Gastrocnemius medialis (tissue), 4 donors: ENCODE measurements at places on chromosomes 2 and 18. TPM values are rescaled to one million over a fixed set of nuclear protein-coding genes. Genes with fewer than 3 reads are reported as not detected.

Gene GRB14
- 4.0 TPM for total RNA-seq

DNA sequence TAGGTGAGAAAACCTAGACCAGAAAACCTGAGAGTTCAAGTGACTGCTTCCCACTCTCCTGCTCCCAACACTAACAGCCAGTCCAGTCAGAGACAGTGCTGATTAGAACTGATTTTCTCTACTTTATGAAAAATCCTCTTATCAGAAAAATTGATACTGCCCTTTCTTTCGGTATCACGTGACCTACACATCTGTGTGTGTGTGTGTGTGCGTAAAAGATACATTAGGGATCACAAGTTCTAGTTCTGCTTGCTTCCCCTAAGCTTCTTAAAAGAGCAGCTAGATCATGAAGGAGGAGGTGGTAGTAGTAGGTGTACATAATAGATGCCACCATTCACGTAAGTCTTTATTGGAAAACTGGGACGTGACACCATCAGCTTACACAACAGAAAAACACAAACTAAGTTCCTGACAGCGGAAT, 1.5 kb downstream of the ARL5A start:
- H3K27me3 ChIP-seq = no peaks in the 10 kb centered on the region
- no peaks in the 10 kb centered on the region for H3K36me3 ChIP-seq
- H3K4me3 ChIP-seq = peak overlapping the region; percentile 87
- peak overlapping the region; percentile 90 for H3K27ac ChIP-seq
- DNase-seq = no peak
- peaks cover 60% of the 10 kb centered on the region for H3K4me1 ChIP-seq

GRCh38 chr2:16241166-16242160, 301.1 kb downstream of the MYCN start:
- no peak overlapping the region for H3K27ac ChIP-seq
- no peaks in the 10 kb centered on the region for H3K36me3 ChIP-seq
- no peaks in the 10 kb centered on the region for H3K27me3 ChIP-seq
- no peak overlapping the region for H3K4me3 ChIP-seq

Gene CXCR1
- 0.55 TPM for total RNA-seq

Gene CCDC148
- total RNA-seq = not detected

- DNase-seq = no peak
- peak overlapping the region; percentile 14 for H3K27ac ChIP-seq
- H3K4me1 ChIP-seq = peaks cover 48% of the 10 kb centered on the region
Measured at GRCh38 chr2:69764286-69765095, 22.6 kb downstream of the ANXA4 start.
